ENCODE measurements at places on chromosomes 5 and 9. TPM values are rescaled to one million over a fixed set of nuclear protein-coding genes. Genes with fewer than 3 reads are reported as not detected.

DNA sequence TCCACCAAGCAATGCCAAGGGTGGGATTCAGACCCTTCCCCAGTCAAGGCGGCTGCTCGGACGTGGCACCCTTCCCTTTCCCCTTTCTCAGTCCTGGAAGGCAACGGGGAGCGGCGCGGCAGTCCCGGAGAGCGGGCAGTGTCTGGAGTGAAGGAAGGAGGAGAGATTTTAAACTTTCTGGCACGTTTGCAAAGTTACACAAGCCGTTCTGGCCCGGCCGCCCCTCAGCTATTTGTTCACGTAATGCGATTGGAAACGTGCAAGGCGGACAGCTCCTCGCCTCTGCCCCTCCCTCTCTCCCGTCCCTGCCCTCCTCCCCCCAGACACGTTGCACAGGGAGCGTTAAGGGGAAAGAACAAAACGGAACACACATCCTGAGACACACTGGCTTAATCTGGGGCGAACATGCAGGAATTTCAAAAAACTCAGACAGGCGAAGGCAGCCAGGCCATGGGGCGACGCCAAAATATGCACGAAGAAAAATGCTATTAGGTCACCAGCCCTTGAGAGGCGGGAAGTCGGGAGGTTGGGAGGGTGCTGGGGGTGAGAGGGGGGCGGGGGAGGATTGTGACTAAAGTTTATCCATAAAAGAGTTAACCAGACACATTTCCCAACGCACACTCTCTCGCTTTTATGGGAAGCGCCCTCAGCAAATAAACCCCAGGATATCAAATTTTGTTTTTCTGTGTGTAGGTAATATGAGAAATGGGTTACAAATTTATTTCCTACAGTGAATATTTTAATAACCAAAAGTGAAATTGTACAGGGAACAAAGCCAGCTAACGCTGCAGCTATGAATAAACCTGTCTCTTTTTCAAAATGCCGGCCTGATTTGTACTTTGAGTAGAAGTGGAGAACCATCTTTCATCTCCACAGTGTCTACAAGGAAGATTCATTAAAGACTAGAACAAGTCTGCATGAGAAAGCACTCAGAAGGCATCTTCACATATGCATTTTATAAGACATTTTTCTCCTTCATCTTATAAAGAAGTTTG is at the start of gene LOX:
Gene LOX (minus strand): TSS at position 144 of the 995 bp plus-strand sequence. CDS start 274 bp downstream, outside the sequence.
- DNase-seq: peak; percentile 98

GRCh38 chr5:66617226-66617861 is 21.2 kb downstream of the MAST4 start:
- DNase-seq: no peak

Gene SUSD3
- 2.6 TPM for total RNA-seq

DNA sequence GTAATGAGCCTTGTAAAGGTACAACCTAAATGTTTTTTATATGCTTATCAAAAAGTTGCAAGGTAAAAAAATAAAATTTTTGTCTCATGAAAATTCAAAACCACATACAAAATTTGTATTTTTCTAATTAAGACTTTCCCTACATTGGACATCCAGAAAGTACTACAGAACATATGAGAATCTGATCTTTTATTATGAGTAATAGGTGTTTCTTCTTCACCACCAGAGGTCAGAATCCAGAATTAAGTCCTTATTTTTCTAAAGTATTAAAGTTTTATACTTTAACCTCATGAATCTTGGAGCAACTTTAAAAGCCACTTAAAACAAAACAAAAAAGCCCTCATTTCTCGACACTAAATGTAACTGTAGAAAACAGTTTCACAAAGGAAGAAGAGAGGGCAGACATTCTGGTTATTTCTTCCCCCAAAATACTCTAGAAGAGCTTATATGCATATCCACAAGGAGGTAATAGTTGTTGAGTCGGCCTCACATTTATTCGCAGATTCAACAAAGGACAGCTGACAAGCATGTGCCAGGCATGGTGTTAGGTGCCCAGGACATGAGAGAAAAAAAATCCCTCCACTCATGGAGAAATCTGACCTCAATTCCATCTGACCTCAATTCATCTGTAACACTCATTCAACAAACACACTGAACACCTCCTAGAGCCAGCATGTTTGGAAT is 69.3 kb downstream of the MLLT3 start:
- DNase-seq: no peak

Gene NR5A1
- not detected for total RNA-seq

Gene BAAT
- 0.66 TPM for total RNA-seq

GRCh38 chr9:131402073-131402472 is 8.2 kb downstream of the PRRC2B start:
- peak; percentile 50 for DNase-seq

DNA sequence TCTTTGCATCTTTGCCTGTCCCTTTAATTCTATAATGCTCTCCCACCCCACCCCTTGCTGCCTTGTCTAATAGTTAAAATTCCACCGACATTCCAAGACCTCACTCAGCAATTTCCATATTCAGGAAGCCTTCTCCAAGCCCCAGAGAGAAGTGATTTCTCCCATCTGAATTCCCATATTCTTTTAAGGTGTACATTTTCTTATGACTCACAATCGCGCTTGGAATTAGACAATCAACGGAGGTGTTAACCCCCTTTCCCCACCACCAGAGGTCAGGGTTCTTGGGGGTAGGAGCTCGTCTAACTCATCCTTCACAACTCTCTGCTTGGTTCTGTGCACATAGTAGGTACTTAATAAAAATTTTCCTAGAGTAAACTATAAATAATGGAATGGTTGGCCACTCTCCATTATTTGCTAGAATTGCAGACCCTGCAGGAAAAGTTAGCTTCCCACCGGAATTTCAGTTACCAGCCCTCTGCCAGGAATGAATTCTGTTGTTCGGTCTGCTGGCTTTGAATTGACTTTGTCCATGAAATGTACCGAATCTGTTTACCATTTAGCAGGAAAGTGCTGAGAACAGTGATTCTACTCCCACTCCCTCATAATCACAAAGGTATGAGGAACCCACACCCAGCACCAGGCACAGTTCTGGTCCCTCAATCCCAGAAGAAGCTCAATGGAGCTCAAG is 5.0 kb downstream of the KCNIP1 start:
- peak; percentile 37 for DNase-seq

DNA sequence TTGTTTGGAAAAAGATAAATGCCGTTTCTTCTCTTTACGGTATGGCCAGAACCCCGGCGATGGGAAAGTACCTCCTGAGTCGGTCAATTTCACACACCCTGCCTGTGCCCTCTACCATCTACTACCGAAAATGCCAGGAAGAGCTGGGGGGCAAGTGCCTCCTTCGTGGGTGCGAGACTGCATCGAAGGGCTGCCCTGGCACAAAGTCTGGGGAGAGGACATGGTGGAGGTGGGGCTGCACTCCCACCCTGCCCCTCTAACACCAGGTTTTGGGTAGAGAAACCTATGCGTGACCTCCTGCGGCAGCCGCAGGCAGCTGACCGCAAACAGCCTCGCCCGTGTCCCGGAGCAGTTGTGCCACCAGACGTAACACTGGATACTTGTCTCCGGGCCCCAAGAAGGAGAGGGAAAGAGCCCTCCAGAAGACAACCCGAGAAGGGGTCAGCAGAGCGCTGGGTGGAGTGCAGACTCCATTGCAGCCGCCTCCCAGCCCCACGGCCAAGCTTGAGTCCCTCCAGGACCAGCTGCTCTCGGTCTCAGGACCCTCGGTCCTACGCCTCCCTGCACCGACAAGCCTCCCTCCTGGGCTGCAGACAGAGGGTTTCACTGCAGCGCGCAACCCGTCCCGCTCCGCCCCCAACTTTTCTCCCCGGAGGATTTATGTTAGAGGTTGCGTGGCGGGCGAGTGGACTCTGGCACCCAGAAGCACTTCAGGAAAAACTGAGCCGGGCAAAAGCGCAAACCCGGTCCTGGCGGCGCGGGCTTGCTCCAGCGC is 823 bp upstream of the PRDM6 start:
- DNase-seq: no peak

DNA sequence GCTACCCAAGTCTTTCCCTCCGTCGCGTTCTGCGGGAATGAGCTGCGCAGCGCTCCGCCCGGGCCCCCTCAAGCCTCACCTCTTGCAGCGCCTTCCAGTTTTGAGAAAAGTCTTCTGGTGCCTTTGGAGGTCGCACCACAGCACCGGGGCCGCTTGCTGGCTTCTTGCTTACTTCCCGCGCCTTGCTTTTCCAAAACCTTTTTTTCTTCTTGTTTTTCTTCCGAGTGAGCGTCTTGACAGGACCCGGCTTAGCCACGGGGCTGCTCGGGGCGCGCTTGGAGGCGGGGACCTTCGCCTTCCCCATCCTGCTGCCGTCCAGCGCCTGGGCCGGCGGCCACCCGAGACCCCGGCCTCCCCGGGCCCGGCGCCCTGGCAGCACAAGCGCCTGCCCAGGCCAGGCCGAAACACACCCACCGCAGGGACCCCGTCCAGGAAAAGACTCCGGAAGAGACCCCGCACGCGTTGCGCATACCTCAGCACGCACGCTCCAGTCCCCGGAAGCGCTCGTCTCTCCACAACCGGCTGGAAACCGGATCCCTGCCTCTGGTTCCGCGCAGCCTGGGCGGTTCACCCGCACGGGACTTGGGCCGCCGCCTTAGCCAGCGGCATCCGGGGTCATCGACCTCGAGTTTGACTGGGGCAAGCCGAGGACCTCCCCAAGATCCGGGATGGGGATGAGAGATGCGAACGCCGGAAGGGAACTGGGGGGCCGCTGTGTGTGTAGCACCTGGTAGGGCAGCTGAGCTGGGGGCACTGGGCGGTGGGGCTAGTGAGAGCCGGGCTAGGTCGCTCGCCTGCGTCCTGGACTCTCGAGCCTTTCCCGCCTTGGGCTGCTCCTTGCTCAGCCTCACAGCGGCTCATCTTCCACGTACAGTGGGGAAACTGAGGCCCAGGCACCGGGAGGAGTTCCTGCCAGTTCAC is at the start of gene REXO4:
Gene REXO4 (minus strand): TSS at position 470 of the 921 bp plus-strand sequence. CDS start 166 bp downstream, at position 304.
- DNase-seq: peak; percentile 93

DNA sequence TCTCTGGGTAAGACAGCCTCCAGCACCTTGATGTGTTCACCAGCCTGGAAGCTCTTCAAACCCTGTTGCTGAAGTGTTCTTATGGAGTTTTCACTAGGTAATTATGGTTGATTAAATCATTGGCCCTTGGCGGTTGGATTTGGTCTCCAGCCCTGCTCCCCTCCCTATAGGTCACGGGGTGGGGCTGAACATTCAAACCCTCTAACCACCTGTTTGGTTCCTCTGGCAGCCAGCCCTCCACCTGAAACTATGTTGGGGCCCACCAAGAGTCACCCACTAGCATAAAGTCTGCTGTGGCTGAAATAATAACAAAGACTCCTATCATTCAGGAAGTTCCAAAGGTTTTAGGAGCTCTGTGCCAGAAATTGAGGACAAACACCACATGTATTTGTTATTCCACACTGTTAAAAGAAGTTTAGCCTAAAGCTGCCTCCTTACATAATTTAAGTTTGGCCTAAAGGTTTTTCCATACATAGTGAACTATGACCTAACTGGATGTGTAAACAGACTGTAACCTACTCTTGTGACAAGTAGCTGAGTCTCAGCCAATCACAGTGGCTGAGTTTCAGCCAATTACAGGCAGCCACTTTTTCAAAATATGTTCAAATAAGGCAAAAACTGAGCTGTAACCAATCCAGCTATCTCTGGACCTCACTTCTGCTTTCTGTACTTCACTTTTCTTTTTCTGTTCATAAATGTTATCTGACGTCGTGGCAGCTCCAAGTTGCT is 34.8 kb downstream of the TMEM252 start:
- peak; percentile 53 for DNase-seq
